Urinary bladder (tissue), 4 donors: ENCODE measurements at places on chromosomes 5 and 9. TPM values are rescaled to one million over a fixed set of nuclear protein-coding genes. Genes with fewer than 3 reads are reported as not detected.
A peak's percentile ranks its signal among the peaks of the same experiment; 100 is the strongest.

Gene ZCCHC7
- 40.7 TPM for total RNA-seq

Gene HAVCR1
- total RNA-seq, result 0.90 TPM

Gene KCNIP1
- 3.0 TPM for total RNA-seq

Gene TERT
- not detected for total RNA-seq

Gene MPDZ
- 96.8 TPM for total RNA-seq

Gene ATG10
- 14.5 TPM for total RNA-seq

DNA sequence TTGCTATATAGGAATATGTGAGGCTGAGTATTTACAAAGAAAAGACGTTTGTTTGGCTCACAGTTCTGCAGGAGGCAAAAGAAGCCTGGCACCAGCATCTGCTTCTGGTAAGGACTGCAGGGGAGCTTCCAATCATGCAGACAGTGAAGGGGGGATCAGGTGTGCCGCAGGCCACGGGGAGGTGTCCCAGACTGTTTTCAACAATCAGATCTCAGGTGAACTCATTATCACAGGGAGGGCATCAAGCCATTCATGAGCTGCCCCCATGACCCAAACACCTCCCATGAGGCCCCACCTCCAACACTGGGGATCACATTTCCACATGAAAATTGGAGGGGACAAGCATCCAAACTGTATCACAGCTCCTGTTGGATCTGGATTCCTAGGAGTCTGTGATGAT, 30.4 kb upstream of the TRIM14 start:
- DNase-seq, result no peak

- no peak for DNase-seq
These were observed 284.8 kb downstream of the DENND1A start for GRCh38 chr9:123645126-123645525.

DNA sequence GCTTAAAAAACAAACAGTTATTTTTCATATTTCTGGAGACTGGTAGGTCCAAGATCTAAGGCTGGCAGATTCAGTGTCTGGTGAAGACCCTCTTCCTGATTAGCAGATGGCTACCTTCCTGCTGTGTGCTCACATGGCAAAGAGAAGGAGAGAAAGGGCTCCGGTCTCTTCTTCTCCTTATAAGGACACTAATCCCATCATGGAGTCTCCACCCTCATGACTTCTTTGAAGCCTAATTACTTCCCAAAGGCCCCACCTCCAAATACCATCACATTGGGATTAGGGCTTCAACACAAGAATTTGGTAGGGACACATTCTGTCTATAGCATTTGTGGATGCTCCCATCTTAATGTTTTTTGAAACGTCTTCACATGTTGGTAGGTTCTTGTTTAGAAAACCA, 391.1 kb downstream of the TMEM161B start:
- no peak for DNase-seq

- no peak for DNase-seq
These were observed 50.1 kb upstream of the FBXL17 start for GRCh38 chr5:108432024-108432423.

GRCh38 chr5:62312674-62313073, 6.7 kb downstream of the KIF2A start:
- DNase-seq, result no peak

GRCh38 chr9:14240537-14240936, 73.4 kb downstream of the NFIB start:
- no peak for DNase-seq

- DNase-seq, result no peak
These were observed 156.2 kb downstream of the PPP2R2B start for GRCh38 chr5:146722361-146722779.

GRCh38 chr9:37025071-37025822, 8.8 kb downstream of the PAX5 start:
- no peak for DNase-seq

DNA sequence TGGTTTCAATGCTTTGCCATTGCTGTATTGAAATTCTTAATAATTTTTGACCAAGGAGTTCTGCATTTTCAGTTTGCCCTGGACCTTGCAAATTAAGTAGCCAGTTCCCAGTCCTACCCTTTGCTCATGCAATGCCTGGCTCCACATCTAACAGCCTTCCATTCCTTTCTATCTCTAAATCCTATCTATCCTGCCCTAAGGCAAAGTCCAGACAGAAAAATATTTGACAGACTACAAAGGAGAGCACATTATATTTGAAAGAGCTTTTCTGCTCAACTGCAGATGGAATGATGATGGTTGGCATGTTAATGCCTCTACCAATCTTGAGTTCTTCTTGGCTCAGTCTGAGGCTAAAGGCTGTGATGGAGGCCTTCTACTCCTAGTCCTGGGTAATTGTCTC, 15.5 kb downstream of the SLC22A4 start:
- no peak for DNase-seq

DNA sequence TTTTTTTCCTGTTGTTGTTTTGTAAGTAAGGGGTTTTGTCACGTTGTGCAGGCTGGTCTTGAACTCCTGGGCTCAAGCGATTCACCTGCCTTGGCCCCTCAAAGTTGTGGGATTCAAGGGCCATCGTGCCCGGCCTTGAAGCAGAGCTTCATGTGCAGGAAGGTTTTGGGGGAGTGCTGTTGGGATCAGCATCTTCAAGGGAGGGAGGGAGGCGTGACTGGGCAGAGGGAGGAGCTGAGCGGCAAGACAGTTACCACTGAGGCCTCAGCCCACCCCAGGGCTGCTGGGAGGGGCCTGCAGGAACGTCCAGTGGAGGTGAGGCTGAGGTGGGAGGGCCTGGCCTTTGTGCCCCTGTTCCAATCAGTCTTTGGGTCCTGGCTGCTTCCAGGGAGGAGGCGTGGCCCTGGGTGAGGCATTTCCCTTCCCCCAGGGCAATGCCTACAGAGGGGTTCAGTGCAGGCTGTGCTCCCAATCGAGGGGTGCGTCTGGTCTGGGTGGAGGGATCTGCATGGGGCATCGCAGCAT, 21.4 kb downstream of the OR2V1 start:
- DNase-seq, result no peak

- no peak for DNase-seq
These were observed 117.8 kb downstream of the CCDC192 start for GRCh38 chr5:127820910-127821553.

GRCh38 chr5:135662683-135663082, 83.9 kb upstream of the CXCL14 start:
- DNase-seq, result no peak

GRCh38 chr5:17187011-17187785, 30.2 kb upstream of the BASP1 start:
- no peak for DNase-seq

DNA sequence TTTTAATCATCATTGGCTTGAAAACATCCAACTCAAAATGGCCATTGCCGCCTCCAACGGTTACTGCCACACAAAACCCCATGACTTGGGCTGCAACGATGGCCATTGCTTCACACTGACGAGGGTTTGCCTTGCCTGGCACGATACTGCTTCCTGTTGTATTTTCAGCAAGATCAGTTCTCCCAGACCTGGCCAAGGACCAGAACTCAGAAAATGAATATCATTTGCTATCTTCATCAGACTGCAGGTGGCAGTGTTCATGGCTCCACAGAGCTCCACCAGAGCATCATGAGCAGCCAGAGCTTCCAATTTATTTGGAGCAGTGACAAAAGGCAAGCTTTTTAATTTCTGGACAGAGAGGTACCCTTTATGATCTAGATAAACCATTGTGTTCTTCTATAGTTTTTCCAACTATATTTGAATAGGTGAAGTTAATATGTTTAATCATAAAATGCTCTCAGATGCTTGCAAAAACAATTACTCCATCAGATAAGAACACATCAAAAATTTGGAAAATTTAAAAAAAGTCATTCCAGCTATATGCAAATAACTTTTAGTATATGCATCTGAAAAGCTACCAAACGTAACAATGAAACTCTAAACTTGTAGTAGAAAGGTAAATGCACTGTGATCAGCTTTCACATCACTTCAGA, 10.4 kb downstream of the AMACR start:
- DNase-seq, result peak; percentile 40

DNA sequence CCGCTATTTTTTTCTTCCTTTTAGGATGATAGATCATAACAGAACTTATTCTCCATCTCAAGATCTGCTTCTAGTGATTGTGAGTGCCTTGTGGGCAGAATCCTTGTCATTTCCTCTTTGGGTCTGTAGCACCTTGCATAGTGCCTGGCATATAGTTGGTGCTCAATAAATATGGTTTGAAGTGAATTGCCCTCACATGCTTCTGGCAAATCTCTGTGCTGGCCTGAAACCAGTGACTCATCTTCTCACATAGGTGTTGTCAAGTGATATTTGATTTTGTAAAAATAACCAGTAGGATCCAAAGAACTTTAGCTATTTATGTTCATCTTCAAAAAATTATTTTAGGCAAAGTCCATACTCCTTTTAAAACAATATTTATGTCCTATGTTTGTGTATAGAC, 86.7 kb downstream of the GABRG2 start:
- no peak for DNase-seq

DNA sequence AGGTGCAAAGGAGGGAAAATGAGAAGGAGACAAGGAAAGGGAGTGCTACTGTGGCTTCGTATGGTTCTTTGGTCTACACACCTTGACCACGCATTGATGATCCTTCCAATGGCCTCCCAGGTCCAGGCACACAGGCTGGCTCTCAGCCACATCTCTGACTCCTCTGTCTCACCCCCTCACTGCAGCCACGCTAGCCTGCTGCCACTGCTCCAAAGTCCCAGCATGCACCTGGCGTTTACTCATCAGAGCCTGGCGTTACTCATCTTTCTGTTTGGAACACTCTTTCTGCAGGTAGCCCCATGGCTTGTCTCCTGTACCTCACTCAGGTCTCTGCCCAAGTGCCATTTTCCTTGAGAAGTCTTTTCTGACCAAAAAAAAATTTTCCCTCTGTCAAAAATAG, 195.5 kb downstream of the SNCAIP start:
- DNase-seq, result no peak

- DNase-seq, result no peak
These were observed 22.8 kb upstream of the ABLIM3 start for GRCh38 chr5:149118463-149118862.

- no peak for DNase-seq
These were observed 11.9 kb downstream of the GRIN1 start for GRCh38 chr9:137150617-137151457.

- DNase-seq, result no peak
These were observed 71.6 kb downstream of the NNT start for GRCh38 chr5:43674536-43674935.

GRCh38 chr5:172701291-172701656, 60.2 kb downstream of the NEURL1B start:
- no peak for DNase-seq

GRCh38 chr9:107707915-107708441, 218.4 kb upstream of the KLF4 start:
- no peak for DNase-seq

DNA sequence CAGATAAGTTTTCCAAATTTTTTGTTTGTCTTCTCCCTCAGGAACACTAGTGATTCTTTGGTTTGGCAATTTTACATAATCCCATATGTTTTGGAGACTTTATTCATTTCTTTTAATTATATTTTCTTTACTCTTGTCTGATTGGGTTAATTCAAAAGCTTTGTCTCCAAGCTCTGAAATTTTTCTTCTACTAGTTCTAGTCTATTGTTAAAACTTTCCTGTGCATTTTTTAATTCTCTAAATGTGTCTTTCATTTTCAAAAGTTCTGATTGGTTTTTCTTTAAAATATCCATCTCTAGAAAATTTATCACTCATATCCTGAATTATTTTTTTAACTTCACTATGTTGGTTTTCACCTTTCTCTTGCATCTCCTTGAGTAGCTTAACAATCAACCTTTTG, 92.2 kb downstream of the INVS start:
- DNase-seq, result no peak
